HS-5 (cell line): ENCODE measurements at places on chromosomes 1 and 21.

- DNase-seq: no peak
Measured at GRCh38 chr1:244815600-244816099, 19.8 kb upstream of the COX20 start.

DNA sequence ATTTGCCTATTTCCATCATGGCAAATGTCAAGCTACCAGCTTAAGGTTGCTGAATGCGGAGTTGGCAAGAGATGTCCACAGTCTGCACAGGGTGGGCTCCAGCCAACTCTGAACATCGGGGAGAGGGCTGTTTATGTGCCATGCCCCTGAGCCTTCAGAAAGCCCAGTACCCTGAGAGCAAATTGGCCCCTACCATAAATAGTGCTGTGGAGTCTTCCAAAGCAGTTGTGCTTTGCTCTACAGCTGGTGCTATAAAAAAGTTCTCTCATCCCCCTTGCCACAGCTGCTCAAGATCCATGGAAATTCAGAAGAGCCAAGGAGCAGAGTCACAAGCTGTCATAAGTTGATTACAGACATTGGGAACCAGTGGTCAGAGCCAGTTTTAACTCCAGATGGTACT is 85.6 kb upstream of the CLDN14 start:
- DNase-seq: no peak

GRCh38 chr1:177620636-177621190 is 349.1 kb downstream of the SEC16B start:
- DNase-seq: peak; percentile 65

- DNase-seq: no peak
Measured at GRCh38 chr1:77976433-77977076, 2.3 kb downstream of the FUBP1 start.

DNA sequence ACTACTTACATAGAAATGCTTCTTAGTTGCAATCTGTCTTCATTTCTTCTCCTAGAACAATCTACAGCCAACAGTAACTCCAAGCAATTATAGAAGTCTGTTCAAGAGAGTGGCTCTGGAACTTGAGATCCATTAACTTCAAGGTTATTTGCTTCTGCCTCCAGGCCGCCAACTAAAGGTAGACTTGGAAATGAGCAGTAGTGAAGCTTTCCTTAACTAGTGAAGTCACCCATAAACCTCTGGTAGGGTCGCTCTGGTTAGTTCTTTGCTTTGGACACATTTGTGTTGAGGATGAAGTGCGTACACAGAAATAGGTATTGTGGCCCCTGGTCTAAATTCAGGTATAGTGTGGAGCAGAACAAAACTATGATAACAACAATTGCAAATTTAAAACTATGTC is 809.9 kb upstream of the RGS18 start:
- no peak for DNase-seq

- no peak for DNase-seq
Measured at GRCh38 chr1:28395181-28395580, 25.6 kb downstream of the PHACTR4 start.

GRCh38 chr1:162279136-162279498 is 97.5 kb downstream of the SPATA46 start:
- DNase-seq: no peak

GRCh38 chr1:192958871-192959270 is 100.3 kb downstream of the UCHL5 start:
- peak; percentile 28 for DNase-seq

DNA sequence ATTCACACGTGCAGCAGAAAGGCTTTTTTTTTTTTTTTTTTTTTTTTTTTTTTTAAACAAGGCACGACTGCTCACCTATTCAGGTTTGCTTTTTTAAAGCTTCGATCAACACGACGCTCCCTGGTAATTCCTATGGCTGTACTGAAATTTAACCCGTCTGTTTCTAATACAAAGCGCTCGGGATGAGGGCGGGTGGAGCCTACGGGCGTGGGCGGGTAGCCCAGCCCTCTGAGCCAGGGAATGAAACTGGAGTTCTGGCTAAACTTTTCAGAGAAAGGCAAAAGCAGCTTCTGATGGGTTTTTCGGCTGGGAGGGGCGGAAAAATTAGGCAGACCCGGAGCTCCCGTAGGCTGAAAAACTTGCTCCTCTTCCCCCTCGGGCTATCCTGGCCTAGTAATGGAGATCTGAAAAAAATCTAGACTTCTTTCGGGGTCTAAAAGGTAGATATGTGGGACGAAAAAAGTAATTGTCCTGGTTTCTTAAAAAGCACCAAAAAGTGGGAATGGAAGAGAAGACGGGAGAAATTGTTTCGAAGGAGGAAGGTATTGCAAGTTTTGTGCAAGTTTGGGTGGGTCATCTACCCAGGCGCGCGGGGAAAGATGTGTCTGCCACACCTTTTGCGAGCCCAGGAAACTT is 7.4 kb downstream of the NR5A2 start:
- no peak for DNase-seq

GRCh38 chr1:90507173-90507572 is 209.9 kb downstream of the BARHL2 start:
- no peak for DNase-seq

DNA sequence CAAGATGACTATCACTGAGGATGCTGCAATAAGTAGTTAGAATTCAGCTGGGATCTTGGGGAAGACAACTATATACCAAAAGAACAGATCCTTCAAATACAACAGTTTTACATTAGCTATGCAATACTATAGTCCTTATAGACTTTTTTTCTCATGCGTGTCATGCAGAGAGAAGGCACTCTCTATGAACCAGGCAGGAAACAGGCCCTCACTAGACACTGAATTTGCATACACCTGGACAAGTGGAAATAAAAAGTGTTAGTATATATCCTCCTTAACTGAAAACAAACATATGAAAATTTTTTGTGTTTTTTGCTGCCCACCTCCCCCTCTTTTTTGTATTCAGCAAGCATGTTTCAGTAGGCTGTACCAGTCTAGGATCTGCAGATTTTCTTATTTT is 29.9 kb downstream of the TMCO1 start:
- no peak for DNase-seq

GRCh38 chr1:201480231-201481003 is 11.4 kb upstream of the PHLDA3 start:
- no peak for DNase-seq

DNA sequence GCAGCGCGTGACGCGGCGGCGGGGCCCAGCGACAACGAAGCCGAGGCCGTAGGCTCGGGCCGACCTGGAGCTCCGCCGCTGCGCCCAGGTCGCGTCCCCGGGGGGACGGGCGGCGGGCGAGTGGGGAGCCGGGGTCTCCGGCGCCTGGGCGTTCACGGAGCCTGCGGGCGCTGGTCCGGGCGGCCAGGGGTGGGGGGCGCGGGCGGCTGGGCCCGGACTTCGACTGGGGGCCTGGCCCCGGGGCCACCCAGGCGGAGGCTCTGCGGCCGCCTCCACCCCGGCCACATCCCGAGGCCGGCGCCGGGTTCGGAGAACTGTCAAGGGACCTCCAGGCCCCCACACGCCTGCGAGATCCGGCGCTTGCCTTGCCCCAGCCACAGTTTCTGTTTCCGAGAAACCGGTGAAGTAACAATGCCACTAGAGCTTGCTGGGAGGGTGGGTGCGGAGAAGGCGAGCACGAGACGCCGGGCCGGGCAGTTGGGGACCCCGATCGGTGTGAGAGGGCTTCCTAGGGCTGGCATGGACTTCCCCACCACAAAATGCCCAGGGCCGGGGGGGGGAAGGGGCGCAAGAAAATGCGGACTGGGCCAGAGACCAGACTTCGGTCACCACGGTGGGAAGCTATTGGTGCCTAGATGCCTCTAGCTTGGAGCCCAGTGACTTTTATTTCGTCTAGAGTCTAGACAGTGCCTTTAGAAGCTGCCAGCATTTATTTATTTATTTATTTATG is 501 bp downstream of the FBXO6 start:
- DNase-seq: no peak

- DNase-seq: no peak
Measured at GRCh38 chr1:6592441-6592840, 10.2 kb downstream of the KLHL21 start.

DNA sequence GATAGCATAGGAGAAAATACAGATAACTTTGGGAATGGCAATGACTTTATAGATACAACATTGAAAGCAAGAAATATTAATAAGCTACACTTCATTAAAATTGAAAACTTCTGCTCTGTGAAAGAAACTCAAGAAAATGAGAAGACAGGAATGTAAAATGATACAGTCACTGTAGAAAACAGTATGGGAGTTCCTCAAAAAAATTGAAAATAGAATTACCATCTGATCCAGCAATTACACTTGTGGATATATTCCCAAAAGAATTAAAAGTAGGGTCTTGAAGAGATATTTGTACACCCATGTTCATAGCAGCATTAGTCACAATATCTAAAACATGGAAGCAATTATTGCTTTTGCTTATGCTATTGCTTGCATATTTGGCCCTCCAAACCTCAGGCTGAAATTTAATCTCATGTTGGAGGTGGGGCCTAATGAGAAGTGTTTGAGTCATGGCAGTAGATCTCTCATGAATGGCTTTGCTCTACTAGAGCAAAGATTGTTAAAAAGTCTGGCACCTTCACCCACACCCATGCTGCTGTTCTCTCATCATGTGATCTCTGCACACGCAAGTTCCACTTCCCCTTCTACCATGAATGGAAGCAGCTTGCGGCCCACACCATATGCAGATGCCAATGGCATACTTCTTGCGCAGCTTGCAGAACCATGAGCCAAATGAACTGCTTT is 15.3 kb upstream of the AHCYL1 start:
- DNase-seq: peak; percentile 61

- DNase-seq: no peak
Measured at GRCh38 chr21:41802198-41802584, 35.3 kb upstream of the RIPK4 start.

DNA sequence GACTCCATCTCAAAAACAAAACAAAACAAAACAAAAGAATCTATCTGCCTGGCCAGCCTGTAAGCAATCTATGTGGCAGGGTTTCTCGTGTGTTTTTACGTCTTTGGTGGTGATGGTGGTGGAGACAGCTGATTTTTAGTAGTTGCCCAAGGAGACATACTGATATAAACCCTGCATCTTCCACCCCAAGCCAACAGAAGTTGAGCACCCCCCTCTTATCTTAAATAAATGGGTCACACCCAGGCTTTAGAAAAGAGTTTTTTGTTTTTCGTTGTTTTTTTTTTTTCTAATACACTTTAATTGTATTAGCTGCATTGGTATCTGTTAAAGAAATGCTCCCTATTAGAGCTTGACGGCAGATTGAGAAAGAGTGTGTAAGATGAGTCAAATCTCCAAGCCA is 134.7 kb downstream of the GLUL start:
- DNase-seq: no peak

GRCh38 chr1:151867321-151867720 is 13.8 kb upstream of the THEM5 start:
- DNase-seq: no peak

GRCh38 chr1:23979881-23980727 is at the start of gene SRSF10:
Gene SRSF10 (minus strand): TSS chr1:23980327. CDS start chr1:23980255, 72 bp downstream.
- DNase-seq: peak; percentile 93

DNA sequence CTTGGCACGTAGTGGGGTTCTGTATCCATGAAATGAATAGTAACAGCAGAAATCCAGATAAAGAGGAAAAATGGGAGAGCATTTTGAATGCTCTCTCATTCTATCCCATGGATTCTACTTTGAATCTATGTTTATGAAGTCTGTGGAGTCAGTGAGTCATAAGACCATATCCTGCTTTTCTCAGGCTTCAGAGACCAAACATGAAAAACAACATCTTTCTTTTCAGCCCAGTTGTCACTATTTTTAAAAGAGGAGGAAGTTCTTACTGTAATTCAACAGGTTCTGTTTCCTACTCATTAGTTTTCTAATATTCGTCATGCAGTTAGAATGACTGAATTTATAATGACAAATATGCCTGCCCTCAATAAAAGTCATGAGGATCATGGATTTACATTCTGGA is 39.4 kb upstream of the CD55 start:
- no peak for DNase-seq

GRCh38 chr21:27257908-27258556 is 291.1 kb upstream of the ADAMTS5 start:
- no peak for DNase-seq

DNA sequence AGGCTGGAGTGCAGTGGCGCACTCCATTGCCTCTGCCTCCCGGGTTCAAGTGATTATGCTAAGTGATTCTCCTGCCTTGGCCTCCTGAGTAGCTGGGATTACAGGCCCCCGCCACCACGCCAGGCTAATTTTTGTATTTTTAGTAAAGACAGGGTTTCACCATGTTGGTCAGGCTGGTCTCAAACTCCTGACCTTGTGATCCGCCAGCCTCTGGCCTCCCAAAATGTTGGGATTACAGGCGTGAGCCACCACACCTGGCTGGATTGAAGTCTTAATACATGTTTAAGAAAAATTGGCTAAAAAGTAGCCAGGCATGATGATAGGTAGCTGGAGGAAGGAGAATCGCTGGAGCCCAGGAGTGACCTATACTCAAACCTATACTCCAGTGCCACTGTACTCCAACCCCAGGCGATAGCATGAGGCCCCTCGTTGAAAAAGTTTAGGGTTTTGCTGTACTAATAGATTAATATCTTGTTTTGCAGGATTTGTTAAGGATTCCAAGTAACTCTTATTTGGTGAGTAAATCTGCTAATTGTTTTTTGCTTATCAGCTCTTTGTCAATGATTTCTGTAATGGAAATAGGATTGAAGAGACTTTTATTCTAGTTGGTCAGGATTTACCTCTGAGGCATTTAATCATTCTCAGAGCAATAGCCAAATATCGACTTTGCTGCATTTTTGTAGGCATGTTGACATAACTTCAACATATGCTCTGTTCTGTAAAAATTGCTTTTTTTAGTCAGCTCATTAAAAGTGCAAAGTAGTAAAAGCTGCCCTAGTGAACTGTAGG is 2.0 kb downstream of the RCC1 start:
- DNase-seq: no peak
